ENCODE measurements at places on chromosomes 3 and 15. TPM values are rescaled to one million over a fixed set of nuclear protein-coding genes. Genes with fewer than 3 reads are reported as not detected.

DNA sequence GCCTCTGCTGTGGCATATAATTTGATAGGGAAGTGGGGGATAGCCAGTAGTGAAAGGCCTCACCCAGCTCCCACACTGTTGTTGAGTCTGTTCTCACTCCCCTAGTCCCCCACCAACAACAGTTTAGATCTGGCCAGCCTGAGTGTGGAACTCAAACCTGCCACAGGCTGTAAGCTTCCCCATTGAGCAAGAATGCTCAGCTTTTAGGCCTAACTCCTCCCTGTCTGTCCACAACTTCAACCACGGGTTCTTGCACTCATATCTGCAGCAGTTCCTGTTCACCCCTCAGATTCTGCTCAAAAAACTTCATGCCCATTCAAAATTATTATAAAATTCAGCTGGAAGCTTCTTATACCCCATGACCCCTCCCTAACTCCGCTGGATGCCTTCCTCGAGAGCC is 975.1 kb downstream of the NSUN3 start:
- H3K27ac ChIP-seq, result no peak overlapping the region
- H3K36me3 ChIP-seq, result no peaks in the 10 kb centered on the region
- H3K4me3 ChIP-seq, result no peak overlapping the region
- DNase-seq, result no peak
- H3K27me3 ChIP-seq, result no peaks in the 10 kb centered on the region
- H3K4me1 ChIP-seq, result no peaks in the 10 kb centered on the region

DNA sequence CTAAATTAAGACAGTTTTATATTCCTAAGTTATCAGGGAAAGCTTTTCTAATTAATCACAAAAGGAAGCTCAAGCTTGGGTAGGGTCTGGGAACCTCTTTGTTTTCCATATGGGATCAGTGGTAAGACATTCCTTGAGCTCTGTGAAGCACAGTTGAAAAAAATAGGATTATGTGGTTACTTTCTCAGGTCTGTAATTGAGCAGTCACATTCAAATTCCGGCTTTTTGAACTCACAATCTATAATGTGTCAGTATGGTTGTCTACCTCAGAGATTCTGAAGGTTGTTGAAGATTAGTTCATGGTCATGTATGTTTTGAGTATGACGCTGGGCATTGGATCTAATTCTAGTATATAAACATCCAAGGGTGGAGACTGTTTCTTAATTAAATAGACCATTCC is 364.5 kb downstream of the LPP start:
- no peak for DNase-seq
- no peaks in the 10 kb centered on the region for H3K36me3 ChIP-seq

- no peak overlapping the region for H3K27ac ChIP-seq
- H3K27me3 ChIP-seq, result no peaks in the 10 kb centered on the region
- no peak overlapping the region for H3K4me3 ChIP-seq
- DNase-seq, result no peak
- no peaks in the 10 kb centered on the region for H3K4me1 ChIP-seq
- no peaks in the 10 kb centered on the region for H3K36me3 ChIP-seq
These were observed 10.9 kb downstream of the PLCD1 start for GRCh38 chr3:38018296-38019266.

GRCh38 chr3:170062068-170062467 is 24.3 kb downstream of the GPR160 start:
- H3K36me3 ChIP-seq, result peaks cover 15% of the 10 kb centered on the region
- no peak overlapping the region for H3K4me3 ChIP-seq
- H3K27me3 ChIP-seq, result no peaks in the 10 kb centered on the region
- DNase-seq, result no peak
- H3K4me1 ChIP-seq, result peaks cover 19% of the 10 kb centered on the region
- H3K27ac ChIP-seq, result no peak overlapping the region

- H3K27ac ChIP-seq, result peak overlapping the region; percentile 83
- H3K4me1 ChIP-seq, result peaks cover 44% of the 10 kb centered on the region
These were observed 18.0 kb downstream of the ZDHHC19 start for GRCh38 chr3:196193133-196193735.

- peaks cover 8% of the 10 kb centered on the region for H3K4me1 ChIP-seq
- no peak overlapping the region for H3K27ac ChIP-seq
- no peak for DNase-seq
- peaks cover 10% of the 10 kb centered on the region for H3K36me3 ChIP-seq
- H3K27me3 ChIP-seq, result no peaks in the 10 kb centered on the region
These were observed 5.5 kb downstream of the WDR73 start for GRCh38 chr15:84648539-84648938.

DNA sequence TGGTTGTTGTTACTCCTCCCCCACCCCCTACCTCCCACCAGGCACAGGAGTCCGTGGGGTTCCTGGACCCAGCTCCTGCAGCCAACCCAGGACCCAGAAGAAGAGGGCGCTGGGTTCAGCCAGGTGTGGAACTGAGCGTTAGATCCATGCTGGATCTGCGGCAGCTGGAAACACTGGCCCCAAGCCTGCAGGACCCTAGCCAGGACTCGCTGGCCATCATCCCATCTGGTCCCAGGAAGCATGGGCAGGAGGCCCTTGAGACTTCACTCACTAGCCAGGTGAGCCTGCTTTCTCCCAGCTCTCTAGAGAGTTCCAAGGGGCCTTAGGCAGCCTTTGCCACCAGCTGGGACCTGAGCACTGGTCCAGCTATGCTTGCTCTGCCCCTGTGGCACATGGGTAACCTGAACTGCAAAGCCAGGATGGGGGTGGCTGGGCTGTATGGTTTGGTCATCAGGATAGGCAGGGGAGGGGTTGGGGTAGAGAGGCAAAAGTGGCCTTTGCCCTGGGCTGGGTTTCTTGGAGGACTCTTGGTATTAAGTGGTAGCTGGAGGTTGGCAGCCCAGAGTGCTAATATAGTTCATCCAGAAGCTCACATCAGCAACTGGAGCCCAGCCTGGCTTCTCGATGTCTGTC is 7.0 kb upstream of the JMJD7 start:
- H3K4me1 ChIP-seq, result no peaks in the 10 kb centered on the region
- no peak overlapping the region for H3K27ac ChIP-seq
- H3K4me3 ChIP-seq, result no peak overlapping the region

DNA sequence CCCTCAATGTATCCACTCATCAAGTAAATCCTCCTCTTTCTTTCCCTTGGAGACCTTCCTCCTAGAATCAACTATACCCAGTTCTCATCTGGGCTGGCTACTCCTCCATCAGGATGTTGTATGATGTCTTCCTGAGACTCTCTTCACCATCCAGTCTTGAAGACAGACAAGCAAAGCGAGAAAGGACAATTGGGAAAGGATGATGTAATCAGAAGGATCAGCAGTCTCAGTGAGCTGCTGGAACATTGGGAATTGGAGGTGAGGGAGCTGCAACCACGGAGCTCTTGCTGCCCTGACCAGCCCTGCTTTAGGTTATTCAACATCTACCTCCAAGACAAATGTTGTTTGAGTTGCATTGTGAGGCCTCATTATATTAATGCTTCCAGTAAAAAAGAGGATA is 48.0 kb upstream of the UBP1 start:
- no peak overlapping the region for H3K4me3 ChIP-seq
- no peaks in the 10 kb centered on the region for H3K27me3 ChIP-seq
- peaks cover 5% of the 10 kb centered on the region for H3K4me1 ChIP-seq
- no peaks in the 10 kb centered on the region for H3K36me3 ChIP-seq

DNA sequence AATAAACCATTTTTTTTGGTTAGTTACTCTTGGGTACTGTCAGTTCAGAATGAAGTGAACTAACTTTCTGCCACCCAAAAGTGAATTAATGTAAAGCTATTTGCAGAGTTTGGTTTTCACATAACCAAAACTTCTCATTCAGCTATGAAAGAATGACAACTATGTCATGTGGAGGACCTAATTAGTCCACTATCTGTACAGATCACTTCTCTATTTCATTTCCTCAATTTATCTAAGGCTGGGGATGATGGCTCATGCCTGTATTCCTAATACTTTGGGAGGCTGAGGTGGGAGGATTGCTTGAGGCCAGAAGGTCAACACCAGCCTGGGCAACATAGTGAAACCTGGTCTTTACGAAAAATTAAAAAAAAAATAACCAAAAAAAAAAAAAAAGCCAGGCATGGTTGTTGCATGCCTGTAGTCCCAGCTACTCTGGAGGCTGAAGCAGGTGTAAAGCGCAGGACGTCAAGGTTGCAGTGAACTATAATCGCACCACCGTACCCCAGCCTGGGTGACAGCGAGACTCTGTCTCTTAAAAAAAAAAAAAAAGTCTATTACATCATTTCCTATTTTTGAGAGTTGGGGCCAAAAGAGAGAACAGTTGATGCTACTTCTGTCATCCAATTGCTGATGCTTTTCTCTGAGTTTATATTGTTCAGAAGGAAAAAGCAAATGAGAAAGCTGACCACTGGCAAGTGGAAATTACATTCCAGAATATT is 8.7 kb downstream of the HYPK start:
- no peak for DNase-seq
- H3K27me3 ChIP-seq, result no peaks in the 10 kb centered on the region
- H3K27ac ChIP-seq, result peak overlapping the region; percentile 59
- peaks cover 26% of the 10 kb centered on the region for H3K4me1 ChIP-seq

GRCh38 chr3:71307991-71308697 is 275.4 kb downstream of the FOXP1 start:
- no peak for DNase-seq
- no peaks in the 10 kb centered on the region for H3K36me3 ChIP-seq
- peaks cover 3% of the 10 kb centered on the region for H3K27me3 ChIP-seq
- no peaks in the 10 kb centered on the region for H3K4me1 ChIP-seq

GRCh38 chr3:4656059-4656458 is 162.9 kb downstream of the ITPR1 start:
- peaks cover 16% of the 10 kb centered on the region for H3K36me3 ChIP-seq
- no peaks in the 10 kb centered on the region for H3K27me3 ChIP-seq
- H3K4me1 ChIP-seq, result no peaks in the 10 kb centered on the region
- DNase-seq, result no peak

DNA sequence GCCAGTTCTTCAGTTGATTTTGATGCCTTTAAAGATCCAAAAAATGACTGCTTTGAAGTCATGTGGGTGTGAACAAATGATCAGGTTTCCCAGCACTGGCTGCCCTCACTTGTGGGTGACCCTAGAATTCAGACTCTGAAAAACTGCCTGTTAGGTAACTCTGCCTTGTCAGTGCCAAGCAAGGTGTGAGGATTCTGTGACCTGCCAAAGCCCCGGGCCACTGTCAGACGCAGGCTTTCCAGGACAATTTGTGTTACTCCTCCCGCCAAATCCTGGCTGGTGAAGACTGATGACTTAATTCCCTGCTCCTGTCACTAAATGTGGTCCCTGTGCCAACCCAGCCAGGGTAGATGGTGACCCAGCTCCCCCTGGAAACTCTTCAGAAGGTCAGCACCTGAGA is 99.2 kb upstream of the PSMD6 start:
- H3K4me1 ChIP-seq, result no peaks in the 10 kb centered on the region
- no peak overlapping the region for H3K4me3 ChIP-seq
- H3K27me3 ChIP-seq, result no peaks in the 10 kb centered on the region
- no peak overlapping the region for H3K27ac ChIP-seq
- no peak for DNase-seq

DNA sequence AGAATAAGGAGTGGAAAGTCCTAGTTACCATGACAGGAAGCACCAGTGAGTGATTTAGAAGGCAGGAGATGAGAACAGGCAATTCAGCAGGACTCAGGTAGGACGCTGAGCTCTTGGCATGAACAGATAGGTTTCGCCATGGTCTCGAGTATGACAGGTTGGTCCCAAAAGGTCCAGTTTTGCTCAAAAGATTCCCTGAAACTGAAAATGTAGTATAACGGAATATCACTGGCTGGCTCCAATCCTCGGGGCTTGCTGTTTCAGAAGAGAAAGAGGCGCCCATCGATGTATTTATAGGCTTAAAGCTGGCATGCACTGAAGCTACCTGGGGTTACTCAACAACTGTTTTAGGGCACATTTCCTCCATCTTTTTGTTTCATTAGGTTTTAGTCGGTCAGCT is 59.2 kb downstream of the SRGAP3 start:
- H3K27me3 ChIP-seq, result peaks cover 1% of the 10 kb centered on the region
- H3K27ac ChIP-seq, result no peak overlapping the region
- H3K4me1 ChIP-seq, result no peaks in the 10 kb centered on the region

DNA sequence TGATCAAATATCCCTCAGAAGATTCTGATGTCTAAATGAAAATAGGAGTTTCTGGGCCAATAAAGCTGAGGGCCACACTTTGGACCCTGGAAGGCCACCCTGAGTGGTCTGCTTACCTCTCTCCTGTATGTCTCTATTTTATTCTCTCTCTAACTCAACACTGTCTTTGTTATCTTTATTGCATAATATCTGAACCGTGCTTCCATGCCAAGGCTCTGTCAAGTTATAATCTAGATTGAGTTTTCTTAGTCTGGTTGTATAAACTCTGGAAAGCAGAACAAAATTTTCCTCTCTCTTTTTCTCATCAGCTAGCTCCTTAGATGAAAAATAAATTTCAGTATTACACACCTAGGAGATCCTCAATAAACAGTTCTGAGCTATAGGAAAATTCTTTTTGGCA is 36.2 kb upstream of the ACTL6A start:
- H3K4me1 ChIP-seq, result no peaks in the 10 kb centered on the region
- peaks cover 3% of the 10 kb centered on the region for H3K27me3 ChIP-seq
- DNase-seq, result no peak

DNA sequence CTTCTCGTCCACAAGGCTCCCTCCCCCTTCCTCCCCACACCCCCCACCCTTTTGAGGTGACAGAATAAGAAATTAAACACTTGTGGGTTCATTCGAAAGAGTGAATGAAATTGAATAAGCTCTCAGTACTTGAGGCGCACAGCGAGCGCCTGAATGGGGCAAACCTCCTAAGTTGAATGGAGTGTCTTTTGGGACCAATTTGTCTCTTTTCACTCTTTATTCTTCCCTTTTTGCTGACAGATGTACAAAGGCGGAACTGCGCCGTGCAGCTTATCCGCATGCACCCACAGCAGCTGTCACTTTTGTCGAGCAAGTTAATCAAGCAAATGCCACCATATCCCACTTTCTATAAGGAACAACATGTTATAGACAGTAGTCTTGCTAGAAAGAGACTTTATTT is 47.9 kb upstream of the FEZF2 start:
- no peaks in the 10 kb centered on the region for H3K4me1 ChIP-seq
- H3K27me3 ChIP-seq, result no peaks in the 10 kb centered on the region
- H3K27ac ChIP-seq, result no peak overlapping the region
- DNase-seq, result no peak
- H3K36me3 ChIP-seq, result no peaks in the 10 kb centered on the region

- no peaks in the 10 kb centered on the region for H3K36me3 ChIP-seq
- no peaks in the 10 kb centered on the region for H3K27me3 ChIP-seq
- no peak for DNase-seq
- H3K4me1 ChIP-seq, result no peaks in the 10 kb centered on the region
These were observed 525.2 kb downstream of the CADM2 start for GRCh38 chr3:85483986-85484385.

Gene CLRN1
- not detected for polyA plus RNA-seq

Gene CHRM5
- polyA plus RNA-seq, result not detected

Gene CAND2
- 1.1 TPM for polyA plus RNA-seq

Gene XCR1
- polyA plus RNA-seq, result not detected
